ENCODE measurements at places on chromosomes 7 and 10.
A peak's percentile ranks its signal among the peaks of the same experiment; 100 is the strongest.

DNA sequence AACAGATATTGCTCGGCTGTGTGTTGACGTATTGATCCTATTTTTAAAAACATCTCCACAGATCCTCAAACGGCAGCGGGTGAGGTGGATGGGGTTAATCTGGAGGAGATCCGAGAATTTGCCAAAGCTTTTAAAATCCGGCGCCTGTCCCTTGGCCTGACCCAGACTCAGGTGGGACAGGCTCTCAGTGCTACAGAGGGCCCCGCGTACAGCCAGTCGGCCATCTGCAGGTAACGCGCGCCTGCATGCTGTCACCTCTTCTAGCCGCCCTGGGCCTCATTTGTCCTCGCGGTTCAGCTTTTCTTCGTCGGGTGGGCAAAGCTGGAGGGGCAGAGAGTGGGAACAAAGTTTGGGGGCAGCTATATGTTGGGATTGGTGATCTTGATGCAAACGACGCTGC lies 105.7 kb upstream of the YAE1 start:
- DNase-seq = no peak

GRCh38 chr10:130470973-130471372 lies 334.8 kb downstream of the GLRX3 start:
- no peak for DNase-seq

- DNase-seq = no peak
Measured at GRCh38 chr10:7657552-7657951, 9.2 kb downstream of the ITIH5 start.

- DNase-seq = no peak
Measured at GRCh38 chr7:106966121-106966520, 78.4 kb upstream of the PRKAR2B start.

DNA sequence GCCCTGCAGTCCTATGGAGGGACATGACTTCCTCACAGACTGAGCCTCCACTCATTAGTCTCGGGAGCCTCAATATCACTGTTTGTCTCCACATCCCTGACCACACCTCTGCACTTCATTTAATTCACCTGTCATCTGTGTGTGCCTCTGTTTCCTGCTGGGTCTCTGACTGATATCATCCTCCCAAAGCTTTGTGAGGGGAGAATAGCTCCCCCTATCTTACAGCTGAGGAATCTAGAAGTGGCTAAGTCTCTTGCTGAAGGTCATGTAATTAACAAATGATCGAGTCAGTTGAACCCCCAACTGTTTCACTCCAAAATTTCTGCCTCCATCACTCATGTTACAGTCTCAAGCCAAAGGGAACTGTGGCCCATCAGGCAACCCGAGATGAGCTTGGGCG lies 5.5 kb upstream of the CPXM2 start:
- no peak for DNase-seq

- DNase-seq = no peak
Measured at GRCh38 chr7:17441557-17441956, 143.1 kb downstream of the AHR start.

DNA sequence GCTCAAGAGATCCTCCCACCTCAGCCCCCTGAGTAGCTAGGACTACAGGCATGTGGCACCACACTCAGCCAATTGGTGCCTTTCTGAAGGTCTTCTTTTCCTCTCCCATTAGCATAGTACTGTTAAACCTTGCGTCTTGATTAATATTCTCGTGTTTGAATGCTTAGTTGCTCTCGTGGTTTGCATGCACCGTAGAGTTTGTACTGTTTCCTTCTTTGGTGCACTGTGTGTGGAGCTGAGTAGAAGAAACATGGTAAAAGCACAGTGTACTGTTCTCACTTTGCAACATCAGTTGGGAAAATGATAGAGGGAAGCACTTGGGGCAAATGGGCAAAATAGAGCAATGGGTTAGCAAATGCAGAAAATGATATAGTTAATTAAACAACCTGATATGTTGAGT lies 27.6 kb upstream of the RPA3 start:
- DNase-seq = no peak

GRCh38 chr10:73644015-73644743 lies 2.9 kb upstream of the MYOZ1 start:
- peak; percentile 86 for DNase-seq

- DNase-seq = no peak
Measured at GRCh38 chr10:75508814-75509306, 77.4 kb downstream of the LRMDA start.

DNA sequence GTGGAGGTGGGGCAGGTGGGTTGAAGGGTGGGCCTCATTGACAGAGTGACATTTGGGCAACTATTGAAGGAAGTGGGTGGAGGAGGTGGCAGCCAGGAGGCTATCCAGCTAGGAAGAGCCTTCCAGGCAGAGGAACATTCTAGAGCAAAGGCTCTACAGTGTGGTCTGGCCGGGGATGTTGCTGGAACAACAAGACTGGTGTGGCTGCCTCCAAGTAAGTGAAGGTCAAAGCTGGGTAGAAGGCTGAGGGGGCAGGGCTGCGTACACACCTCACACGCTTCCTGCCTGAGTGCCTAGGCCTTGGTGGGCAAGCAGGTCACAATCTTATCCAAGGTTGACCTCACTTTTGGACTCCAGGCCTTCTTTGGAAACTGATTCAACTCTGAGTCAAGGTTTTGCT lies 6.6 kb downstream of the CPA1 start:
- DNase-seq = no peak

- no peak for DNase-seq
Measured at GRCh38 chr7:81260152-81260551, 341.3 kb upstream of the SEMA3C start.

DNA sequence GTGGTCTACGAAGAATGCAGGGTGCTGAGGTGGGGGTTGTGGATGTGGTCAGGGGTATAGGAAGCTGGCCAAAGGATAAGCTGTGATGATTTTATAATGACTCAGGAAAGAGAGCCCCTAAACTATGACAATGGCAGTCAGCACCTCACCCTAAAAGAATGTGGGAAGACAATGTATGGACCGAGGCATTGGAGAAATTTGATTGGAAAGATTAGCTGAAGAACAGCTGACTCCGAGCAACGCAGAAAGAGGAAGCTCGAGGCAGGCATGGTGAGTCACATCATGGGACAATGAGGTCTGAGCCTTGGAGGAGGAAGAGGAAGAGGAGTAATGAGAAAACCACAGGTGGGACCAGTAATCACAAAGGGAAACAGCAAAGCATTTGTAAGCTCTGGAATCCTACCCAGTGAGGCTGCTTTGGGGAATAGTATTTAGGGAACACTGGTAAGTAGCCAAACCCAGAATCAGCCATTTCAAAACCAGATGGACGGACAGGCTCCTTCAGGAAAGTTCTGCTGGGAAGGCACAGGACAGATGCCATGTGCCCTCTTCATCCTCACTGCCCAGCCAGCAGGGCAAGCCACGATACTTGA lies 295.4 kb downstream of the PRPF18 start:
- DNase-seq = peak; percentile 59

GRCh38 chr7:148148456-148148855 lies 442.1 kb upstream of the C7orf33 start:
- no peak for DNase-seq

DNA sequence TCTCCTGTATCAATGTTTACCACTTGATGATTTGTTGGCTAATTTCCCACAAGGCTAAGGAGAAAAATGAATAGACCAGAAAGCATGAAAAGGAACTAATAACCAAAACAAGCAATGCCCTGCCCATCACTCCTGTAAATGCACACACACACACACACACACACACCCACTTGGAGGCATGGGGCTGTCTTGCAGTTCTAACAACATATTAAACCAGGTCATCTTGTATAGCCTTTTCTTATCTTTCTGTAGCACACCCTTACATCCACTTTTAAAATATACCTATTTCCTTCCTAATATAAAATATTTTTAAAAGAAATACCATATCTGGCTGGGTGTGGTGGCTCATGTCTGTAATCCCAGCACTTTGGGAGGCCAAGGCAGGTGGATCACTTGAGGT lies 105.3 kb downstream of the CTTNBP2 start:
- DNase-seq = no peak

DNA sequence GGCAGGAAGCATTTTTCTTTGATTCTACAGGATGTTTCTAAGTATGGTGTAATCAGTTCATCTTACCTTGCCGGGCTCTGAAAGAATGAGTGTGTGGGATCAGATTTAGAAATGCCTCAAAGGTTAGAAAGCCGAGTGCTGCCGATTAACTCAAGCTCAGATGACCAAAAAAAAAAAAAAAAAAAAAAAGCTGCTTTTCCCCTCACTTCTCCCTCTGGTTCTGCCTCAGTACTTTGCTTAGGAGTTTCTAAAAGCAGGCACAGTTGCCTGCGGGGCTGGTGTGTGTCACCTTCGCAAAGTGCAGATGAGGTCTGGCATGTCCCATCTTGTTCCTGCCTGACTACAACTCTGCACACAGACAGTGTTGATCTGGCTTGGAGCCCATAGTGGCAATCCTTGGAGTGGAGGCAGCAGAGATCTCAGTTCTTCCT lies 47.0 kb downstream of the KIAA1217 start:
- no peak for DNase-seq

GRCh38 chr10:89695307-89695706 lies 6.1 kb upstream of the KIF20B start:
- no peak for DNase-seq

DNA sequence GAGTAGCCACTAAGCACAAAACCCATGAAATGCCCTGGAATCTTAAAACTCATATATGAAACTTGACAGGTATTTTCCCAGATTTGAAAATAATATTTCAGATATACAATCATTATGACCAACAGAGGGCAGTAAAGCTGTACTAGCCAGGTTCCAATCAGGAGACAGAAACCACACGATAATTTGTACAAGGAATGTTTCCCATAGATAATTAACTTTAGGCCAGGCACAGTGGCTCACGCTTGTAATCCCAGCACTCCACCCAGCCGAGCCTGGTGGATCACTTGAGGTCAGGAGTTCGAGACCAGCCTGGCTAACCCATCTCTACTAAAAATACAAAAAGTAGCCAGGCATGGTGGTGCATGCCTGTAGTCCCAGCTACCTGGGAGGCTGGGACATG lies 31.0 kb upstream of the NUB1 start:
- DNase-seq = no peak

GRCh38 chr7:127187740-127188139 lies 65.0 kb downstream of the GRM8 start:
- no peak for DNase-seq

DNA sequence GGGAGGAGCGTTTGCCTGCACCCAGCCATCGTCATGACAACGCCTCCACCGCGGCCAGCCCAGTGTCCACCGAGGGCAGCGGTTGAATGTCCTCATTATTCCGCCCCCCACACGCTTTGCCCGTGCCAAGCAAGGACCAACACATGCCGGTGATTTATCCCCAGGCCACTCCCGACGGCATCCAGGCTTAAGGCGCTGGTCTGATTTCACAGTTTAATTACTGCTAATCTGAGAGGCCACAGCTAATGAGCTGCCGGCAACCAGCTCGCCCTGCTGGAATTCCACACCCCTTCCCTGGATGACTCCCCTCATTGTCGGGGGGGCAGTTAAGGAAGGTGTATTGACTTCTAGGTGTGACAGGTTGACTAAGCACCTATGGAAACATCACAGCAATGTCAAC lies 432.3 kb downstream of the DNAJB6 start:
- DNase-seq = no peak

DNA sequence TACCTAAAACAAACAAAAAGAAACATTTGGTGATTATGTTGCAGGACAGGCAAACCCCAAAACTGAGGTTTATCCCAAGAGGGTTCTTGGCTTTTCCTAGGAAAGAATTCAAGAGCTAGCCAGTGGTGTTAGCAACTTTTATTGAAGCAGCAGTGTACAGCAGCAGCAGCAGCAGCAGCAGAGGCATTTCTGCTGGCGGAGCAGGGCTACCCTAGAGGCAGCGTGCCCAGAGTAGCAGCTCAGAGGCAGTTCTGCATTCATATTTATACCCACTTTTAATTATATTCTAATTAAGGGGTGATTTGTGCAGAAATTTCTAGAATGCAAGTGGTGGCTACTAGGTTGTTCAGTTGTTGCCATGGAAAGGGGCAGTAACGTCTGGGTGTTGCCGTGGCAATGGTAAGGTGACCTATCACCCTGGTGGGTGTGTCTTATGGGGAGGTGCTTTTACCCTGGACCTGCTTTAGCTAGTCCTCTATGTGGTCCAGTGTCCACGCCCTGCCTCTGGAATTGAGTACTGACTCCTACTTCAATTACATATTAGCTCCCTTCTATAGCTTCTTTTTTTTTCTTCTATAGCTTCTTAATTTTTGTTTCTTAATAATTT lies 53.9 kb downstream of the VCL start:
- no peak for DNase-seq

DNA sequence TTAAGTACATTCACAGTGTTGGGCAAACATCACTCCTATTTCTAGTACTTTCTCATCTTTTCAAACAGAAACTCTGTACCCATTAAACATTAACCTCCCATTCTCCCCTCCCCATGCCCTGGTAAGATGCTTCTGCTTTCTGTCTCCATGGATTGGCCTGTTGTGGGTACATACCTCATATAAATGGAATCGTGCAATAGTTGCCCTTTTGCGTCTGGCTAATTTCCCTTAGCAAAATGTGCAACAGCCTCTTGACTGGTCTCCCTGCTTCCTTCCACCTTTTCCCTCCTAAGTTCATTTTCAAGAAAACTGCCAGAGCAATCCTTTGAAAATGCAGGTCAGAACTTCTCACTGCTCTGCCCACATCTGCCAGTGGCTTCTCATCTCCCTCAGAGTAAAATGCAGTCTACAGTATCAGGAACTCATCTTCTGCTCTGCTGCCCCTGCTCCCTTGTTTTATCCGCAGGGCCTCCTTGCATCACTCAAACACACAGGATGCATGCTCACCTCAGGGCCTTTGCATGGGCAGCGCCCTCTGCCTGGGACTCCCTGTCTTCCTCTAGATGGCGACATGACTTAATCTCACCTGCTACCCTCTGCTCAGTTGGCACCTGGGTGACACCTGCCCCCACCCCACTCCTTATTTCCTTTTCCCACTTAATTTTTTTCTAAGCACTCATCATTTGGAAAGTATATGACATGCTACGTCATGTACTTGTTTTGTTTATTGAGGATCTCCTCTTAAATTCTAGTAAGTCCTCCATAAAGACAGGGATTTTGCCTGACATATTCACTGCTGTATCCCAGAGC lies 44.3 kb upstream of the ECHDC3 start:
- no peak for DNase-seq

DNA sequence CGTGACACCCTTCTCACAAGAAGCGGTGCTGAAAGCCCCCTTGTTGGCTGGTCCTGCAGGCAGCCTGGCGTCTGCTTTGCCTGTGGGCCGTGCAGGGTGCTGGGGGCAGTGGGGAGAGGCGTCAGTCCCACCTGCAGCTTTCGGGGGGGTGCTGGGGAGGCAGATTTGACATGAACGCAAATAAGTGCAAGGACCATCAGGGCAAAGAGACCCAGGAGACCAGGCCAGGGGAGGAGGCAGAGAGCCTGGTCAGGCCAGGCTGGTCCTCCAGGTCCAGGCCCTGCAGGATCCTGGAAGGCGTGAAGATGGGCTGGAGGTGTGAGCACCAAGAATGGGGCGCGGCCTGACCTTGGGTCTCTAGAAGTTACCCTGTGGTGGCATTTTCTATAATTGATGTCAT lies 81.6 kb downstream of the MGMT start:
- DNase-seq = no peak
